KBM-7 (cell line): ENCODE measurements at places on chromosomes 7 and 10.
A peak's percentile ranks its signal among the peaks of the same experiment; 100 is the strongest.

DNA sequence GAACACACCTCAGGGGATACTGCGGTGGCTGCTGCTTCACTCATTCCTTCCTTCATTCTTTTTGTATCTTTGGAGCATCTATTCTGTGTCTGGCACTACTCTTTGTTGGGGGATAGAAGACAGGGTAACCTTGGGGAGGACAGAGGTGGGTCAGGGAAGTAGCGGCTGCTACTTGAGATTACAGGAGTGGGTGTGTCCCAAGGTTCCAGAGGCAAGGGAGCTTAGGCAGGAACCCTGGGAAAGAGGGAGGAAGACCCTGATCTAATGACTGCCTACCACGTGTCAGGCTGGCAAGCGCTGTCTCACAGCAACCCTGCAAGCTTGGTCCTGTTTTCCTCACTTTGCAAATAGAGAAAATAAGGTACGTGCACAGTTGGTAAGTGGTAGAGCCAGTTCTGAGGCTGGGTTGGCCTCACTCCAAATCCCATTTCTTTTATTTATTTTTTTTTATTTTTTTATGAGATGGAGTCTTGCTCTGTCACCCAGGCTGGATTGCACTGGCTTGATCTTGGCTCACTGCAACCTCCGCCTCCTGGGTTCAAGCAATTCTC lies 985.9 kb upstream of the ZNF722 start:
- DNase-seq = no peak

DNA sequence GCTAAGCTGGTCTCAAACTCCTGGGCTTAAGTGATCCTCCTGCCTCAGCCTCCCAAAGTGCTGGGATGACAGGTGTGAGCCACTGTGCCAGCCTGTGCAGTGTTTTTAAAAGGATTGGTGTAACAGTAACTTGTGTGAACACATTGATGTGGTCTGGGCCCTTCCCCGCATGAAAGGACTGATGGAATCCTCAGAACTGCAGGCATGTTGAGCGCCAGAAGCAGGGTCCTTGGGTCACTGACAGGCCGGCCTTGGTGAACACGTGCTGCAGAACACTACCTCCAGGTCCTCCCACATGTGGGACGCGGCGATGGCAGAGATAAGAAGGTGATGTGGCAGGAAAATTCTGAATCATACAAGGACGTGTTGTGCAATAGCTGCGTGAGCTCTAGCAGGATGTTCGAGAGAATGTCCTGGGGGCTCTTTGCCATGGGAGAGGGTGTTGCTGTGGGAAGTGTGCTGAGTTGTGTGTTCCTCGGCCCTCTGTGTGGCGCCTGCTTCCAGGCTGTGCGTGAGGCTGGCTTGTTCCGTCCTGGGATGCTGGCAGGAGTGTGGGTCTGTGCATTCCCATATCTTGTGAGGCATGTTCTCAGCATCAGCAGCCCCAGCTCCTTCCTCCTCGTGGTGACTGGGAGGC lies 68.2 kb downstream of the DNAJB6 start:
- DNase-seq = peak; percentile 75

GRCh38 chr7:68619526-68619925 lies 978.7 kb upstream of the AUTS2 start:
- DNase-seq = no peak

DNA sequence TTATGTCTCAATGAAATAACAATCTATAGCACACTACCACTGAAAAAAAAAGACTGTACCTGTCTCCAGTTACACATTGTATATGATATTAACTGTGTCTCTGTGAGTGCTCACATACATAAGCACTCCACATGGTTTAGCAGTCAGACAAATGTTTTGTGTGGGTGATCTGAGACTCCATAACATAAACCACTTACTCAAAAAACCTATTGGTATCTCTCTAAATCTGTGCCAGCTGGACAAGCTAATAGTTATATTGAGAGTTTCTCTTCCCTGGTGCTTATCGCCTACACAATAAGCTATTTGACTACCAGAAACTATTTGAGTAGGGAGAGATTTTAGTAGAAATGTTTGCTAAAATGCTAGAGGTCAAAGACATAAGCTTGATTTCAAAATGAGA lies 190.1 kb upstream of the AGR3 start:
- DNase-seq = no peak

- no peak for DNase-seq
Observed at GRCh38 chr10:77430530-77430929, 207.1 kb downstream of the KCNMA1 start.

DNA sequence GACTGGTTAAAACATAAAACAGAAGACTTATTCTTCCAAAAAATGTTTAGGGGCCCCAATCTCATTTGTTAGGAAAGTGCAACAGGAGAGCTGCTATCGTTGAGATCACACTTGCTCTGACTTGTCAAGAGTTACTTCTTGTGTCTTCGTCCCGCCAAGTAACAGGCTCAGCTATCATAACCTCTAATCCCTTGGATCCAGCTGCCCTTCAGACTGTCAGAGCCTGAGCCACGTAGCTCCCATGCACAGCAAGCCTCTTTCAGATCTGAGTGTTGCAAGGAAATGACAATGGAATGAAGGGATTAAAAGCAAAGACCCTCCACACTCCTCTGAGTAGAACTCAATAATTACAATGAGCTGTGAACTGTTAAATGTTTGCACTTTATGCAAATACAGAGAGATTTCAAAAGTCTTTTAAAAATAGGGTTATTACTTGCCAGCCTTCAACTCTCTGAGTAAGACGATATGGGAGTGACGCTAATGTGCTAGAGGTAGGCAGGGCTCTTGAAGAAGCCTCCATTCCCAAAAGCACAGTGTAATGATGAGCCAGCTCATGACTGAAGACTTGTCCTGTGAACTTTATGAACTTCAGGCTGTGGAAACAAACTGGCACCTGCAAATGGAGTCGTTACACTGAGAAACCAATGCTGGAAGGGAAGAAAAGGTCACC lies 28.4 kb upstream of the CDK13 start:
- DNase-seq = no peak
